Activated naive CD4-positive, alpha-beta T cell treated with anti-CD3 and anti-CD28 coated beads, Interleukin-2, amount 50 U/mL, for 72 hours (primary cell): ENCODE measurements at places on chromosomes 13 and 19.

- no peak for DNase-seq
These were observed 42.8 kb upstream of the SLC46A3 start for GRCh38 chr13:28761586-28761985.

GRCh38 chr13:47901441-47901840 is 99.6 kb downstream of the SUCLA2 start:
- no peak for DNase-seq

- no peak for DNase-seq
These were observed 2.5 kb upstream of the S1PR4 start for GRCh38 chr19:3175781-3176714.

GRCh38 chr19:12052091-12052496 is 667 bp downstream of the ZNF878 start:
- DNase-seq = no peak

GRCh38 chr13:29849071-29849631 is 1.3 kb downstream of the UBL3 start:
- no peak for DNase-seq

- no peak for DNase-seq
These were observed 20.0 kb upstream of the SPRYD7 start for GRCh38 chr13:49956131-49956530.

- no peak for DNase-seq
These were observed 31.9 kb downstream of the SLC25A42 start for GRCh38 chr19:19095691-19096090.

DNA sequence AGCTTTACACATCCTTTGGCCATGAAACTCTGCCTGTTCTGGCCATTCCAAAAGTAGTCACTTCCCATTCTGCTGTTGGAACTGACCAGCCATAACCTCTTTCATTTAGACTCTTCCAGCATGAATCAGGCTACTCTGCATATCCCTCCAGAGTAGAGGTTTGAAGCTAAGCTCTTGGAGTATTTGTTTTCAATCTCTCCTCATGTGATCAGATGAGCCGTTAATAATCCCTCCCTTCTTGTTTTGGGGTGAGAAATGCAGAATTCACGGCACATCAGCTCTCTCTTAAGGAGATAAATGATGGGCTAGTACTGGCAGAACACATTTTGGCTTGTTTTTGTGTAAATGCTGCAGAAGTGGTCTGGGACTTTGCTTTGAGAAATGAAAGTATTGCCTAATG is 519.9 kb downstream of the PCDH17 start:
- no peak for DNase-seq

GRCh38 chr13:84894749-84895148 is 904.5 kb downstream of the SLITRK6 start:
- no peak for DNase-seq

DNA sequence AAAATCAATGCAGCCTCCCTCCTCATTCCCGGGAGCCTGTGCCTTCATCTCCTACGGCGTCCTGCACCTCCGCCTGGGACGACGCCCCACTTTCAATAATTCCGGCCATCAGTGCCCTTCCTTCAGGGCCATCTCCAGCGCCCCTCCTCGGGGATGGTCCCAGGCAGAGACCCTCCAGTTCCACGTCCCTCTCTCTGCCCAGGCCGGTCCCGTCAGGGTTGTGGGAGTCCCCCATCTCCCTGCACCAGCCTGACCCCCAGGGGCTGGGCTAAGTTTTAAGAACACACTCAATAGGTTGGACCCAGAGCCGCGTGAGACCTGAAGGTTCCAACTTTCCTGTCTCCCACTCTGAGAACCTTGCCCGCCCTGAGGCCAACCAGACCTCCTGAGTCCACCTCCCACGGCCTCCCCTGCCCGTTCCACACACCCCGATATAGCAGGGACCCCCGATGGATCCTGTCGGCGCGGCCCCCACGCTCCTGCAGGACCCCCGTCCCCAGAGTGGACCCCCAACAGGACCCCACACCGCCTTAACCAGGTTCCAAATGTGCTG is 646 bp downstream of the TMEM161A start:
- no peak for DNase-seq

DNA sequence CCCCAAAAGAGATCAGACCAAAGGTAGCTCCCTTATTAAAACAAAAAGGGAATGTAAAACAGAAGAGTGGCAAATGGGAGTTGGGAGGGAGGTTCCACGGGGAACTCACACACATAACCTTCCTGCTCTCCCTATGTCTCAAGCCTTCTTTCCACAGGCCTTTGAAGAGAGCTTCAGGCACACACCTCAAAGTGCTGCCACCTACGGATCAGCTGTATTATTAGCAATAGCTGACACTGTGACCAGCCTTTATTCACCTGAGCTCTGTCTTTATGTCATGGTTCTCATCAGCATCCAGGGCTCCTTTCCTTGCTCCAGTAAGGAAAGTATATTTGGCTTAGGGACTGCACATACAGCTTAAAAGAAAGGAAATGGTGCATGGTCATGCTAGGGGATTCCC is 11.3 kb downstream of the ZNF571 start:
- DNase-seq = no peak

- no peak for DNase-seq
These were observed 18.6 kb upstream of the RASA3 start for GRCh38 chr13:114151031-114151430.

DNA sequence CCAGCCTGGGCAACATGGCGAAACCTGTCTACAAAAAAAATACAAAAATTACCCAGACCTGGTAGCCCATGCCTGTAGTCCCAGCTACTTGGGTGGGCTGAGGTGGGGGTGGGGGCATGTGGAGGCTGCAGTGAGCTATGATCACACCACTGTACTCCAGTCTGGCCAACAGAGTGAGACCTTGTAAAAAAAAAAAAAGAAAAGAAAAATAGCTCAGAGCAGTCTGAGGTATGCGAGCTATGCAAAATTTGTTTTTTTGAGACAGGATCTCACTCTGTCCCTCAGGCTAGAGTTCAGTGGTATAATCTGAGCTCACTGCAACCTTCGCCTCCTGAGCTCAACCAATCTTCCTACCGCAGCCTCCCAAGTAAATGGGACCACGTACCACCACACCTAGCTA is 7.1 kb upstream of the TOMM40 start:
- DNase-seq = no peak

GRCh38 chr13:34750078-34750931 is 191.8 kb upstream of the NBEA start:
- no peak for DNase-seq

GRCh38 chr19:42185277-42185676 is 32.2 kb downstream of the DEDD2 start:
- DNase-seq = no peak

GRCh38 chr13:91355099-91355825 is 7.8 kb downstream of the MIR17HG start:
- no peak for DNase-seq

- no peak for DNase-seq
These were observed 144.1 kb downstream of the DPF1 start for GRCh38 chr19:38079926-38080380.

DNA sequence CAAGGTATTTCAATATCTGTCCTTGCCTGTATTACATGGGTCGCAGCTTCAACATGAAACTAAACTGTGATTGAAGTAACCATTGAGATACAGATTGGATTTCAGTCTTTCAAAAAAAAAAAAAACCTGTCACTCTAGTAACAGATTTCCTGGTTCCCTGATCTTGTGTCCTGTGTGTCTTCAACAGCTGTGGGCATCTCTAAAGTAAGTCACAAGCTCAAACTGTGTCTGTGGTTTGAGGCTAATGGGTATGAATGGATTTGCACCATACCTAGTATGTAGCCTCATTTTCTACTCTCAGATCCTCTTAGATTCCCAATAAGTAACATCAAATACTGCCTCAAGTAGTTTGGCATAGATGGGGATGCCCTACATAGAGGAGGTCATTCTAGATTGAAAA is 300.1 kb downstream of the COG6 start:
- DNase-seq = no peak

DNA sequence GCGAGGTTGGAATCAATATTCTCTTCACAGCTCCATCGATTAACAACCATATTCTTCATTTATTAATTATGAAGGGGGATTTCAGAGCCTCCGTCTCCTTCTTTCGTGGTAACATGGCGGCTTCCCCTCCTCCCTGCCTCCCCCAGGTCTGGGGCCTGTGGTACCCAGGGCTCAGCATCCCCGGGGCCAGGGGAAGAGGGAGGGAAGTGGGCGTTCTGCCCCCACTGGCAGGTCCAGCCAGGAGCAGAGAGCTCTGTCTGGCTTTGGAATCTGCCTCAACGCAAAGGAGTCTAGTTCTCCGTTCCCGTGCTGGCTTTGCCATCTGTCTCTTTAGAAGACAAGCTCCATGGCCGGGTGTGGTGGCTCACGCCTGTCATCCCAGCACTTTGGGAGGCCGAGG is 37.8 kb upstream of the ONECUT3 start:
- no peak for DNase-seq

- DNase-seq = no peak
These were observed 1.1 kb downstream of the ISYNA1 start for GRCh38 chr19:18436671-18437490.

GRCh38 chr13:33125821-33126570 is 109.8 kb downstream of the KL start:
- no peak for DNase-seq

DNA sequence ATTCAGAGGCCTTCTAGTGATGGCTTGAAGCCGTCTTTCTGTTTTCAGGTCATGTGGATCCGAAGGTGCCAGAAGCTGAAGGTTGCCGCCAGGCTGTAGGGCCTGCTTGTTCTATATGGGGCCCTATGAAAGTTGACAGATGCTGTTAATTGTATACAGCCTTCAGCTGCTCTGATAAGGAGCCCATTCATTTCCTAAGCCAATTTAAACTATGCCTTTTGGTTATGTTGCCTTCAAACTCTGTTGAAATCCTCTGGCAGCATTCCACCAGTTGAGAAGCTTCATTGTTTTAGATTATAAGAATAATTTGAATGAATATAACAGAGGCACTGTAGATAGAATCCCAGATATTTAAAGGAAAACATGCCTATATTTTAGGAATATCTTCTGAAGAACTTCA is 34.4 kb downstream of the RAP2A start:
- DNase-seq = no peak

DNA sequence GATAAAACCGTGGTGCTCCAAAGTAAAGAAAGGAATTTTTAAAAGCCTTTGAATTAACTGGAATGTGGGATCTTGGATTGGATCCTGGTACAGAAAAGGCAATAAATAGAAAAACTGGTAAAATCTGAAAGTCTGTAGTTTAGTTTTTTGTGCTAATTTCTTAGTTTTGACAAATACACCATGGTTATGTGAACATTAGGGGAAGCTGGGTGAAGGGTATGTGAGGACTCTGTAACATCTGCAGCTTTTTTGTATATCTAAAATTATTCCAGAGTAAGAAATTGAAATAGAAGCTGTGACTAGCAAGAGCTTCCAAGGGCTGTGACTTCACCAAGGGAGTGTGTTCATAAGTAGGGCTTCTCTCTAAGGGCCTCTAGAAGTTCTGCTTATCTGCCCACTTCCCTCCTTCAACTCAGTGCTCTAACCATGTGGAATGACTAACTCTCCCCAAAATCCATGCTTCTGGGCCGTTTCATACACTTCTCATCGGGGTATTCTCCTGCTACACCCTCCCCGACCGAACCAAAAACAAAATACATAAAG is 26.5 kb downstream of the ARHGAP35 start:
- DNase-seq = no peak

GRCh38 chr13:113211774-113212173 is 2.4 kb downstream of the CUL4A start:
- peak; percentile 27 for DNase-seq

DNA sequence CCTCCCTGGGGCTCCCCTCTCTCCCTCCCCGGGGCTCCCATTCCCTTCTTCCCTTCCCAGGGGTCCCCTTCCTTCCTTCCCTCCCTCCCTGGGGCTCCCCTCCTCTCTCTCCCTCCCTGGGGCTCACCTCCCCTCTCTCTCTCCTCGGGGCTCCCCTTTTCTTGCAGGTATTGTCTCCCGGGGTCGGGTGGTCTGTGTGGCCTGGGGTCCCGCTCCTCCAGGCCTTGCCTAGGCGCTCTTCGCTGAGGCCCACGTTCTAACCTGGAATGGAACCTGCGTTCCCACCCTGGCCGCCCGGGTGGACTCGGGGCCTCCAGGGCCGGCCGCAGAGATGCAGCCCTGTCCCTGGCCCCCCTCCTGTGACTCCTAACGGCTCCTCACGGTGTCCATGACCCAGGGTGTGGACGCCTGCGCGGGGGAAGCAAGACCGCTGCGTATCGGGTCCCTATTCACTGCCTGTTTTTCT is 940 bp upstream of the DCUN1D2 start:
- DNase-seq = no peak

GRCh38 chr13:30664689-30665275 is 47.1 kb downstream of the USPL1 start:
- no peak for DNase-seq

GRCh38 chr13:111326981-111327642 is 6.7 kb downstream of the TEX29 start:
- DNase-seq = no peak

- DNase-seq = no peak
These were observed 49.4 kb upstream of the TEX29 start for GRCh38 chr13:111270765-111271698.
